Mesothelial cell of epicardium (in vitro differentiated cells): ENCODE measurements at places on chromosomes 11 and 22.

DNA sequence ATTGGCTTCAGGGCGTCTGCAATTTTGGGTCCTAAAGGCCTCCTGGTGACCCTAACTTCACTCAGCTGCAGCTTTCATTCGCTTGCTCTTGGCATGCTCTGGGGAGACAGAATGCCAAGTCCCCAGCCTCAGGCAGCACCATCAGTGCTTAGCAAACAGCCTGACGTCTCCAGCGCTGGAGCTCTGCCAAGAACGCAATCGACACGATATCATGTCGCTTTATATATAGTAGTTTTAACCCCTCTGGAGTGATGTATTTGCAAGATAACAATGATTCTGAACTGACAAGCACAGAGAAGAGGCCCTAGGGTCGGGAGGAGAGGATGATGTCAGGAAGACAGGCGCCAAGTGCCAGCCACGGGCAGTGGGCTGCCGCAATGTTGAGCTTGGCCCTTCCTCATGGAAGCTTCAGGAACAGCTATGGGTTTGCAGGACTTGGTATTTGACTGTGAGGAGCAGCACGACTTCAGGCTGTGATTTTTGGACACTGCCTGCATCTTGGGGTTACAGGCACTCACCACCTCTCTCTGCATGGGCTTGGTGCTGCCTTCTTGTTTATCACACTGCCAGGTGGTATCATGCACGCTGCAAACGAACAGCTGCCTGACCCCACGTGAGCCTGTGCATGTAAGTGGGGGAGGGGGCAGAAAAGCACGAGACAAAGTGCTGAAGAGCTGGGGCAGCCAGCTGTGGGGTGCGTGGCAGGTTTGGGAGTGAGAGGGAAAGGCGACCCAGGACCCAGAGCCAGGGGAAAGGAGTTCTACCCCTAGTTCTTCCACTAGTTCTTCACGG, 26.1 kb downstream of the B3GAT1 start:
- no peaks in the 10 kb centered on the region for H3K36me3 ChIP-seq
- peaks cover 3% of the 10 kb centered on the region for H3K4me1 ChIP-seq
- H3K27me3 ChIP-seq: peaks cover 10% of the 10 kb centered on the region
- DNase-seq: no peak
- no peak overlapping the region for H3K4me3 ChIP-seq
- no peak overlapping the region for H3K27ac ChIP-seq

GRCh38 chr11:3227568-3228444, 4.4 kb downstream of the MRGPRE start:
- H3K27me3 ChIP-seq: peaks cover 34% of the 10 kb centered on the region

DNA sequence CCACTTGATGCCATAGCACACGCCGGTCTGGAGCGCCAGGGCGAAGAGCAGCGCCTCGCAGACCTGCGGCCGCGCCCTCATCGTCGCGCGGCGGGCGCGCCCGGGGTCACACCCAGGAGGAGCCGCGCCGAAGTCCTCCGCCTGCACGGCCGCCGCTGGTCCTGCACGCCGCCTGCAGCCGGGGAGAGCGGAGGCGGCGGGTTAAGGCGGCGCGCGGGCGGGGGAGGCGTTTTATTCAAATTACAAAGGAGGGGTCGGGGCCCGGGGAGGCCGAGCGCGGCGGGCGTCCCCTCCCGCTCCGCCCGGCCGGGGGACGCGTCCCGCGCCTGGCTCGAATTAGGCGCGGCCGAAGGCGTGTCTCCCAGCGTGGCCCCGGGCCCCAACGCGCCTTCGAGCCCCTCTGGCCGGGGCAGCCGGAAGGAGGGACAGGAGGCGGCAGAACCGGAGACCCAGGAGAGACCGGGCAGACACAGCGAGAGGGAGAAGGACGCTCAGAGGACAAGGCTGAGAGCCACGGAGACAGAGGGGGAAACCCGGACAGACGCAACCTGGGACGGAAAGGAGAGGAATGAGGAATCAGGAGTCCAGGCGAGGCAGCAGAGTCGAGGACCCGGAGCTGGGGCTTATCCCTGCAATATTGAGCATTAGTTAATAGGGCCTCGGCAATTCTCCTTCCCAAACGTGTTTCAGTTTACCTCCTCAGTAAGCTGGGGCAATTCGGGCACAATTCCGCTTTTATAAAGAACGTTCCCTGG, at the start of gene WNT11:
Gene WNT11, minus strand, starts transcription at position 176 of the 755 bp plus-strand sequence. Its CDS starts 95 bp downstream, at position 81.
- H3K27me3 ChIP-seq: peaks cover 58% of the 10 kb centered on the region
- H3K4me1 ChIP-seq: peaks cover 18% of the 10 kb centered on the region
- no peak within 1 kb of the TSS for H3K27ac ChIP-seq
- no peak for DNase-seq
- no peaks in the 10 kb centered on the region for H3K36me3 ChIP-seq

DNA sequence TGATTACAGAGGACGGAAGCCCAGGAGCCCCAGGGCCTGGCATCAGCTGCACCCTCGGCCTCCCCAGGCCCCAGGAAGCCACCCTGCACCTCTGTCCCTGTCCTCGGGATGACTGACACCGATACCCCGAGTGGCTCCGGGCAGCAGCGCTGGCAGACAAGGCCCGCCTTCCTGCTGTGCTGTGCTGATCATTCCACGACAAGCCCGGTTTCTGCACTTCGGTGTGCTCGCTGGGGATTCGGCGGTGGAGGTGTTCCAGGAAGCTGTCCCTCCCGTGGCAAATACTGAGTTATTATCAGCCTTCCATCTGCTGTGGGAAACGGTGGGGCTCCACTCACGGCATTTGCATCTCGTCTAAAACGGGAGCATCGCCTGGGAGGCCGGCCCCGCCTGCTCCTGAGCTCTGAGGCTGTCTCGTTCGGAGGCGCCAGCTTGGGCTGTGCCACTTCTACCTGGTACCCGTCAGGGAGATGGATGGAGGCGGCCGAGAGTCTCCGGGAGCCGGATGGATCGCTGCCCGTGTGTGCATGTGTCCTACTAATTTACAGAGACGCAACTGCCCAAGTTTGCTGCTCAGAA, 506.1 kb downstream of the BRD1 start:
- DNase-seq: peak; percentile 29
- no peak overlapping the region for H3K4me3 ChIP-seq
- H3K27ac ChIP-seq: no peak overlapping the region
- H3K27me3 ChIP-seq: peaks cover 54% of the 10 kb centered on the region

- DNase-seq: no peak
- no peak overlapping the region for H3K4me3 ChIP-seq
Observed at GRCh38 chr11:45102361-45102809, 44.1 kb upstream of the PRDM11 start.

GRCh38 chr22:36981247-36981775, 37.9 kb downstream of the TST start:
- peaks cover 28% of the 10 kb centered on the region for H3K27me3 ChIP-seq
- no peak overlapping the region for H3K27ac ChIP-seq
- no peak overlapping the region for H3K4me3 ChIP-seq
- no peak for DNase-seq
- peaks cover 9% of the 10 kb centered on the region for H3K4me1 ChIP-seq
- H3K36me3 ChIP-seq: no peaks in the 10 kb centered on the region

DNA sequence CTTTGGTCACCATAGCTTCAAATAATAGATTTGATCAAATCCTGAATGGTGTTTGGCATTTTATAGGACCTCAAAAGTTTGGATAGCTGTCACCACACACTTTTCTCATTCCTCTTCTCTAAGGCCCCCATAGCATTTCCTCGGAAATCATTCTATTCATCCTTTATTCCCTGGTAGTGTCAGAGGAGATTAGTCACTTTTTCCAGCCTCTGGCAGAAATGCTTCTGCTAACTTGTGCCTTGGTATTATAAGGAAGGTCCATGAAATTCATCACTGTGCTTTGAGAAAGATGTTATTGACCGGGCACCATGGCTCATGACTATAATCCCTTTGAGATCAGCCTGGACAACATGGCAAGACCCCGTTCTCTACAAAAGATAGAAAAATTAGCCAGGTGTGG, 19.7 kb upstream of the NUP160 start:
- peaks cover 10% of the 10 kb centered on the region for H3K4me1 ChIP-seq
- no peak overlapping the region for H3K27ac ChIP-seq
- H3K4me3 ChIP-seq: no peak overlapping the region
- DNase-seq: no peak
- no peaks in the 10 kb centered on the region for H3K36me3 ChIP-seq
- no peaks in the 10 kb centered on the region for H3K27me3 ChIP-seq

GRCh38 chr11:2102132-2102882, 36.9 kb downstream of the IGF2 start:
- H3K36me3 ChIP-seq: no peaks in the 10 kb centered on the region
- no peak for DNase-seq
- peaks cover 12% of the 10 kb centered on the region for H3K4me1 ChIP-seq
- no peak overlapping the region for H3K4me3 ChIP-seq
- H3K27me3 ChIP-seq: peaks cover 5% of the 10 kb centered on the region
